ENCODE measurements at places on chromosomes 4 and X.

- no peak for DNase-seq
Measured at GRCh38 chr4:4521136-4521535, 20.7 kb downstream of the STX18 start.

DNA sequence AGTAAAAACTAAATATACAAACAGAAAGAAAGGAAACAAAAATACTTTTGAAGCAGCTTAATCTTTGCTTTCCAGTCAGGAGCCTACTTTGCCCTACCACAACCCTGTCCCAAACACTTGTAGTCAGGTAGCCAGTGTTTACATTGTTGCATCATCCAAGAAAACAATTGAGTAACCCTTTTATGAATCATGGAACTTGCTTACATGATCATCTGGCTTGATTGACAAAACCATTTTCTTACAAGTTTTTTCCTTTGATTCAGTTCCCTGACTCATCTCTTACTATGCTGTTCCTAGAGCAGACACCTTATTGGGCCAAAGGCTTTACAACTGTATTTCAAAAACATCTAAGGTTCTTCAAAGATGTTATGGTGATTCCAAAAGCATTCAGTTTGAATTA lies 740.1 kb downstream of the KLHL13 start:
- no peak for DNase-seq

- no peak for DNase-seq
Measured at GRCh38 chr4:20284990-20285389, 33.3 kb downstream of the SLIT2 start.

GRCh38 chr4:76554630-76555029 lies 119.6 kb downstream of the SHROOM3 start:
- no peak for DNase-seq

DNA sequence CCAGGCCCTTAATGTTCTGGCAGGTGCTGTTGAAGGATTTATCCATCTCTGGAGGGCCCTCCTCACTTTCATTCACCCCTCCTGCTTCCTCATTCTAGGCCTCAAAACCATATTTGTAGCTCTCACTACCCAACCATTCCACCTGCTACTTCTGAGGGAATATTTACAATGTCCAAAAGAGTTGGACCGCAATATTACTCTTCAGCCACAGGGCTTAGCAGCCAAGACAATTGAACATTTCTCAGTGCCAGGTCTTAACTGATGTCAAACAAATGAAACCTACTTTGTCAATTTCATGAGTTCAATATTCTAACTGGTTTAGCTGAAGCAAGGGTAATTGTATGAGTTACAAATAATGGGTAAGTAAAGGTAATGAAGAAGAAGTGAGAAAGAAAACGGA lies 113.2 kb downstream of the ENOX2 start:
- DNase-seq: no peak

GRCh38 chr4:100605144-100605543 lies 87.3 kb upstream of the EMCN start:
- DNase-seq: no peak

All from activated CD4-positive, alpha-beta T cell treated with anti-CD3 and anti-CD28 coated beads for 24 hours (primary cell).